ENCODE measurements at places on chromosomes 11 and 22.
A peak's percentile ranks its signal among the peaks of the same experiment; 100 is the strongest.

- peak; percentile 68 for DNase-seq
Measured at GRCh38 chr22:39205344-39206021, 39.3 kb downstream of the PDGFB start.

- no peak for DNase-seq
Measured at GRCh38 chr11:123474994-123475393, 44.9 kb downstream of the GRAMD1B start.

DNA sequence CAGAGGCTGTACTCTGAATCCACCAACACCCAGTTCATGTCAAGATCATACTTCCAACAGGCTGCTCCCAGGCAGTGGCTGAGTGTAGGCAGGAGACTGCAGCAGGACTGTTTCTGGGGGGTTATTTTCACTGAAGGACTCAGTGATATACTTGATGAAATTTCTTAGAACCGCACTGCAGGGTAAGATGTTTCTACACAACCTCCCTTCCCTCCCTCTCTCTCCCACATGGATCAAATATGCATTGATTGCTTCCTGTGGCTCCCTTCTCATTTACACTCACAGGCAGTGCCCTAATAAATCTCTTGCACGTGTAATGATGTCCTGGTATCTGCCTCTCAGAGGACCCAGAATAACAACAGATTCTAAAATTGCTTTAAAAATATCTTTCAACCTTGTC lies 251.3 kb upstream of the CCDC179 start:
- DNase-seq: no peak

DNA sequence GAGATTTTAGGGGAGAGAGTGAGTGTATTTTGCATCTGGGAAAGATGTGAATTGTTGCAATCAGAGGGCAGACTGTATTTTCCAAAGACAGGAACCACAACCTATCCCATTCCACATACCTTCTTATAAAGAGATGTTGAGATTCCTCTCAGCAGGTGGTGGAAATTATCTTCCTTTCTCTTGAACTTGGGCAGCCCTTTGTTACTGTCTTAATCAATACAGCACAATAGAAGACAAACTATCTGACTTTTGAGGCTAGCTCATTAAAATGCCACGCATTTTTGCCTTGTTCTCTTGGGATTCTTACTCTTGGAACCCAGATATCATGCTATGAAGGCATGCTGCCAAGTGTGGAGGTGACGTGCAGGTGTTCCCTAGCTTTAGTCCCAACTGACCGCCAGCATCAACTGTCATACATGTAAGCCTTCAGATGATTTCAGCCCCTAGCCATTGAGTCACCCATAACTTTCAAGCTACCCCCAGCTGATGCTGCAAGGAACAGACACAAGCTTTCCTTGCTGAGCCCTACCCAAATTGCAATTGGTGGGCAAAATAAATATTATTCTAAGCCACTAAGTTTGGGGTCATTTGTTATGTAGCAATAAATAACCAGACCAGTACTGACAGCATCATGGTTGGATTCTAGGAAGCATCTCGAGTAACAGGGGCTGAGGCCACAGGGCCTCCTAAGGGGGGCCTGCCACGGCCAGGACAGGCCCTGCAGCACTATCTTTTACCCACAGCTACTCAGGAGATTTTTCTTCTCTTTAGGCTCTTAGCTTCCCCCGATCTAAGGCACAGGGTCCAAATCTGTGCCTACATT lies 63.0 kb downstream of the RPL27A start:
- no peak for DNase-seq

DNA sequence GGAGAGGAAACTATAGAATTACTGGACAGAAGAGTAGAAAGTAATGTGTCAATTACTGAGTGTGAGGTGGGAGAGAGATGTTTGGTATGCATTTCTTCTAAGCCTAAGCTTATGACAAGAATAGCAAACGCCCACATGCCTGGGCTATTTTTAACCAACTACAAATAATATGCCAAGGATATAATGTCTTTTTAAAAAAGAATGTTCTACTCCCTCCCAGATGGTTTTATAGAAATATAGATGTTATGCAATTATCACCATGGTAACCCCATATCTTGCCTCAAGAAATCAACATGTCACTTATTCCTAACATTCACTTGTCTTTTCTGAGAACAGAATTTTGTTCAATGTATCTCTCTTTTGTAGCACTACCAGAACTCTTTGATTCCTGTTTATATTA lies 996.7 kb upstream of the CHORDC1 start:
- no peak for DNase-seq

Measured in GM06990 (cell line).